Stimulated activated CD4-positive, alpha-beta T cell treated with anti-CD3 and anti-CD28 coated beads, Interleukin-12 subunit alpha, Interleukin-12 subunit beta, amount 100 ng/mL, for 4 hours (primary cell): ENCODE measurements at places on chromosomes 6 and 20.

DNA sequence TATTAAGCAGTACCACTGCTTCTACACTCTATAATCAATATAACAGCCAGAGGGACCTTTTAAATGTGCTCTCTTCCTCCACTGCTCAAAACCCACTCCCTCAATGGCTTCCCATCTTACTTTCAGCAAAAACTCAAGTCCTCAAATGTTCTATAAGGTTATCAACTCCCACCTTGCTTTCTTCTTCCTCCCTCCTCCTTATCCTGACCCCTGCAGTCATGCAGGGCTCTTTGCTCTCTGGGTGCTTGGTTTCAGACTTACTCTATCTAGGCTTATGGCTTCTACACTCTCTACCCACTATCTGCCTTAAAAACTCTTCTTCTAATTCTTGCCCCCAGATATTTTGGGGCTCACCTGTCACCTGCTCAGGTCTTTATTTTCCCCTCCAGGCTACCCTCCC is 5.3 kb downstream of the ARHGAP18 start:
- no peak for DNase-seq

GRCh38 chr20:60224914-60225313 is 266.7 kb downstream of the CDH26 start:
- no peak for DNase-seq

GRCh38 chr6:157673596-157673995 is 149.4 kb upstream of the SNX9 start:
- no peak for DNase-seq

DNA sequence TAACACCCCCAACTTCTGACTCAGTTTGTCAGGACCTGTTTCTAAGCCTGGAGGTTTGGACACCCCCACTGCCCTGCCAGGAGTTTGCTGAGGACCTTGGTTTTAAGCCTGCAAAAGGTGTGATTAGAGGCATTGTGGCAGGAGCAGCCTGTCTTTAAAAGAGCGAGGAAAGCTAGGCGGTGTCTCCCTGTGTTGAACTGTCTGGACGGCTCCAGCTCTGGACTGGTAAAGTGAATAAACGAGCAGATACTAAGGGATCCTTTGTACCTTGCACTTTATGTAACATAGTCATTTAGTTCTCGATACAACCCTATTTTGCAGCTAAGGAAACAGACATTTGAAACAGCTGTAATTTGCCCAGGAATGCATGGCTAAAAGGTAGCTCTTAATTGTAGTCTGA is 14.4 kb downstream of the FAM83D start:
- no peak for DNase-seq

- DNase-seq, result no peak
These were observed 119.0 kb downstream of the ADGRG6 start for GRCh38 chr6:142420802-142421201.

GRCh38 chr6:11283629-11284028 is 51.2 kb upstream of the NEDD9 start:
- DNase-seq, result no peak

GRCh38 chr6:115932481-115932880 is 128.2 kb downstream of the FRK start:
- no peak for DNase-seq

- peak; percentile 9 for DNase-seq
These were observed 2.8 kb upstream of the FANCE start for GRCh38 chr6:35449287-35449881.

DNA sequence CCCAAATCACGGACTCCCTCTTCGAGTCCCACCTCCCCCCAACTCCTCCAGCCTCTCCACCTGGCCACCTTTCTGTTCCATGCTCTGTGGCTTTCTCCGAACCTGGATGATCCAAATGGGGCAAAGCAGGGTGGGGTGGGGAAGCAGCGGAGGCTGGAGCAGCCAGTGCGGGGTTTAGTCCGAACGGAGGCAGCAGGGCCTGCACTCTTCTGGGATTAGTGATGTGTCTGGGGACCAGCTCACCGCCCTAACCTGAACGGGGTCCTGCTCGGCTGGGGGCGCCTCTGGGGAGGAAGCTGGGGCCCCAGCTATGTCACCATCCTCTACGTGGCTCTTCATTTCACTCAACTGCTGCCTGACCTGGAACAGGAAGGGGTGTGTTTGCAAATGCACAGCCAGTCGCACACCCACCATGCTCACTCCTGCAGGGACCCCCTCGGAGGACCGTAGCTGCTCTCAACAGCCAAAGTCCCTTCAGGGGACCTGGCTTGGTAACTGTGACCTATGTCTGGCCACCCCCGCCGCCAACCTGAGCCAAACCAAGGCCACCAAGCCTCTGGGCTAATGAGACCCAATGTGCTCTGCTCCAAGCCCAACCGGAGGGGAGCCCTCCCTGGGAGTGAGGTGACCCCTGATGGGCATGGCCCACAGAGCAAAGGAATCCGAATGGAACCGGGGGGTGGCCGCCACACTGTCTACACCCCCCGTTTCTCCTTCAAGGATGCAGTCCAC is 46.8 kb downstream of the DSTN start:
- no peak for DNase-seq

- DNase-seq, result no peak
These were observed 53.6 kb downstream of the CDH26 start for GRCh38 chr20:60011512-60012507.

DNA sequence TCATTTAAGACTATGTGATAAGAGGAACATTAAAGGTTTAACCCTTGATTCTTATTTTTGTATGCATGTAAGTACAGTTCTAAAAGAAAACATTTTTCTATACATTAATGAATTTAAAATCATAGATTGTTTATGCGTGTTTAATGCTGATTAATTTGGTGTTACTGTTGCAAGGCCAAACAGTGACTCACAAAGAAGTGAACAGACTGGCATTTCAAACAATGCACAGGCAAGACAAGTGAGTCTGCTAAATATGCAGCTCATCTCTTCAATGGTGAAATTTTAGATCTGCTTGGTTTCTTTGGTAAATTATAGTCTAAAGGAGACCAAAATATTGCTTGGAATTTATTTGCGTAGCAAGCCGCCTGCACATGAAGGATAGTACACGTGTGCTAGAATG is 417.4 kb upstream of the SOX4 start:
- no peak for DNase-seq

DNA sequence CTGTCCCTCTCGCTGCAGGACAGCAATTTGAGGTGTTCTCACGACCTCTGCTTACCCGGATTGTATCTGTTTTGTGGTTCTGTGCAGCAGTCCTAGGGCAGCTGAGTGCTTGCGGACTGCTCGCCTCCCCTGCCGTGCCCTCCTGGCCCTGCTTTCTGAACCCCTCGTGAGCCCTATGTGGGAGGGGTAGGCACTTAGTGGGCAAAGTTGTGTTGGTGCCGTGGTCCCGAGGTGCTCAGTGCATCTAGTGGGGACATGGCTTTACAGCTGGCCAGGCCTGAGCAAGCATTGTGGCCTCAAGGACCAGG is 5.2 kb downstream of the TMEM181 start:
- no peak for DNase-seq

DNA sequence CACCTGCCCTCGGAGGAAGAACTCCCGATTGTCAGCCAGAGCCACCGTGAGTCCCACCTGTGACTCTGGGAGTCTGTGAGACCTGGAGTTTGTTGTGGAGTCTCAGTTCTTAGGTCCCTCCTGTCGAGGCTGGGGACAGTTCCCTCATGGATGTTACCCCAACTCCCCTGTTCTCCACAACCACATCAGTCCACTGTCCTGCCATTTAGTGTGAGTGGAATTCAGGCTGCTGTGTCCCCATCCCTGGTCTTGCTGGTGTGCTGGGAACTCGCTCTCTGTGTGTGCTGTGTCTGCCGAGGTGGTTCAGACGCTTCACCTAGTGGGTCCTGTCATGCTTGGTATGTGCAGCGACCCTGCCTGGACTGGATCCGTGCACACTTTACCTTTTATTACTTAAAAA is 163.2 kb downstream of the DTNBP1 start:
- DNase-seq, result no peak

- DNase-seq, result no peak
These were observed 26.1 kb upstream of the ADTRP start for GRCh38 chr6:11804701-11805100.

DNA sequence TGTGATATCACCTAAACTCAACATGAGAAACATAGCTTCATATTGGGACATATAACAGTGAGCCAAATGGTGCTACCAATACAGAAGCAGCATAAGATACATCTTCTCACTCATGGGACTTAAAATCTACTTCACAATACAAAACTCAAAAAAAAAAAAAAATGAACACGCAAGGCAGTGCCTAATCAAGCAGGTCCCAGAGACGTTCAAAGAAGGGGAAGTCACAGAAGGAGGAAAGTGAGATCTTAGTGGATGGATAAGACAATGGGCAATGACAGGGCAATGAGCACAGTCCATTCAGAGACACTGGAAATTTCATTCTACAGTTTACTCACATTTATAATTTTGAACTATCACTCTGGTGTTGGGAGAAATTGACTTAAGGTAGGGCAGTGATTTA is 88.3 kb downstream of the FAM50B start:
- DNase-seq, result no peak

- DNase-seq, result no peak
These were observed 24.7 kb upstream of the HELZ2 start for GRCh38 chr20:63598479-63599395.

GRCh38 chr20:25160467-25160866 is 35.0 kb upstream of the ENTPD6 start:
- DNase-seq, result no peak

GRCh38 chr6:169409742-169410312 is 156.2 kb upstream of the THBS2 start:
- no peak for DNase-seq

DNA sequence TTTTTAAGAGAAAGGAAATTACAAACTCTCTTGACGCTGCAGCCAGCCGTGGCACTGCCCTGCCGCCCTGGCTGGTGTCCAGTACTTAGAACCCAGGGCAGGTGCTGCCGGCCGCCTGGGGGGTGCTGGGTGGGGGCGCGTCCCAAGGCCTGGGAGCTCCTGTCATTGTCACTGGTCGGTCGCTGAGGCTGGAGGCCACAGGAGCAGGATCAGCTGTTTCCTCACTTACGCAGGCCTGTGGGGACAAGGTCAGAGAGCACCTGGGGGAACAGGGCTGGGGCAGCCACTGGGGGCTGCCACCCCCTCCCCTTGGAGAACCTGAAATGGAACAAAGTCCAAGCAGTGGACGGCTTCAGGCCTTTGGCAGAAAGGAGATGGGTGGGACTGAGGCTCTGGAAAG is 5.6 kb downstream of the BIRC7 start:
- DNase-seq, result no peak

GRCh38 chr6:136113736-136114173 is 136.4 kb downstream of the MTFR2 start:
- DNase-seq, result no peak

GRCh38 chr6:13334953-13335352 is 6.6 kb upstream of the TBC1D7 start:
- DNase-seq, result no peak

DNA sequence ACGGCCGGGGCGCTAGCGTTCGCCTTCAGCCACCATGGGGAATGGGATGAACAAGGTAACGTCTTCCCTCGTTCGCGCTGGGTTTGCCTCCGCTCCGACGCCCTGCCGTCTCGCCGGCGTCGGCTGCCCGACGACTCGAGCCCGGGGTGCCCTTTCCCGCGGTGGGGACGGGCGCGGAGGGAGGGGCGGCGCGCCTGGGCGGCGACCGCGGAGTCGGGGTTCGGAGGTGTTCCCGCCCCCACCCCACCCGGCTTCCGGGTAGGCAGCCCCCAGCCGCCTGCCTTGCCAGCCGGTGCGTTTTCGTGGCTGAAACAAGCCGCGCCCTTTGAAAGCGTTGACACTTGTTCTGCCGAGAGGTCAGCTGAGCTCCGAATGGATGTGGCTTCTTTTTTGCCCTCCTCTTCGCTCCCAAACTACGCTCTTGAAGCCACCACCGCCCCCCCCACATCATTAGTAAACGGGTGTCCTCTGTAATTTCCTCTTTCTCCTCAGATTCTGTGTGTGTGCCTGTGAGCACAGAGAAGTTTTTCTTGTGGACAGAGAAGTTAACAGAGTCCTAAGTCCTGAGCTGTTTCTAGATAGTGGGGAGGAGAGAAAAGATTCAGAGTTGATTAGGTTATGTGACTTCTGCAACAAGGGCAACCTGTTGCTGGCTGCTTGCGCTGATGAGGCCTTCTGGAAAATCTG is 362 bp downstream of the DUSP22 start:
- peak; percentile 68 for DNase-seq

GRCh38 chr6:157847846-157848245 is 24.8 kb downstream of the SNX9 start:
- DNase-seq, result no peak

- no peak for DNase-seq
These were observed 172.5 kb upstream of the FERMT1 start for GRCh38 chr20:6295127-6295866.

DNA sequence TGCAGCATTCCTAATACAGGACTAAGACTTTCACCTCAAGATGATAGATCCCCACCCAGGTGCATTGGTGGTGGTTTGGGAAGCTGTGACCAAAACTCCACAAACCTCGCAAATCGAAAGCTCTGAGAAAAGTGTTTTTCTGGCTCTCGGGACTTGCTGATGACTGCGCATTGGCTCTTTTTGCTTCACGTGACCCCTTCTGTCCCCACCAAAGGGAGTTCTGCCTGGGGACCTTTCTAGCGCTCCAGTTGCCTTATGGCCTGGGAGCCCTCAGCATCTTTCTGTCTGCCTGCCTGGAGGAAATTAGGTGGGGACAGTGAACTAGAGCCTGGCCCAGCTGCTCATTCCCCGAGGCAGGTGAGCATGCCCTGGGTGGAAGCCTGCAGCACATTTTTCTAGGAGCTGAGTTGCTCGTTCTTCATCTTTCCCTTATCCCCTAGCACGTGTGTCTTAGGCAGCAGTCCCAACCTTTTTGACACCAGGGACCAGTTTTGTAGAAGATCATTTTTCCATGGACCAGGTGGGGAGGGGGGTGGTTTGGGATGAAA is 90.2 kb downstream of the TXNDC5 start:
- no peak for DNase-seq

GRCh38 chr6:143200167-143200770 is 139.6 kb downstream of the AIG1 start:
- no peak for DNase-seq

GRCh38 chr6:33248643-33248931 is 23.1 kb downstream of the VPS52 start:
- no peak for DNase-seq

GRCh38 chr20:20461551-20461950 is 93.6 kb downstream of the INSM1 start:
- DNase-seq, result no peak

GRCh38 chr6:46051962-46052361 is 36.3 kb upstream of the CLIC5 start:
- DNase-seq, result no peak

DNA sequence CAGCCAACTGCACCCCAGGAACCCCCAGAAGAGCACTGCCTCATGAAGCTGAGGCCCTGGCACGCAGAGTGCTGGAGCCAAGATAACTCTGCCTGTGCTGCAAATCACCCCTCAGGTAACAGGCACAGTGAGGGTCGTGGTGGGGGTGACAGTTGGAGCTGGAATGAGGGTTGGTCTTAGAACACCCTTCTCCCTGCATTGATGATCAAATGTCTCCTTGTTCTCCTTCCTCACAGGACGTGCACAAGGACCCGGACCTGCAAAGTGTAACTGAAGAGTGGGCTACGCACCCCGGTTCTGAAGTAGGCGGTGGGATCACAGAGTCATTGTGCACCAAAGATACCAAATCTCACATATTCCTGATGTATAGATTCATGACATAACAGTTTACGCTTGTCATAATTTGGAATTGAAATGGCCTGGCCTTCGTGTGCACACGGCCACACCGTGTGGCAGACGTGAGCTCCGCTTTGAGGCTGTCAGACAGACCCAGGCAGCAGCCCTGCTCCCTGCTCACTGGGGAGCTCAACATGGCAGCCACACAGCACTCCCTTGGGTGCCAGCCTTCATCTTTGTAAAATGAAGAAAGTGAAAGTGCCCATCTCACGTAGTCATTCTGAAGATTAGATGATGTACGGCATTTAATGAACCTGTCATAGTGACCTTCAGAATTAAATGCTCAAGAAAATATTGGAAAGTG is 8.8 kb downstream of the THBS2 start:
- DNase-seq, result no peak
